ENCODE measurements at places on chromosomes 3 and 15. TPM values are rescaled to one million over a fixed set of nuclear protein-coding genes. Genes with fewer than 3 reads are reported as not detected.

The LCTL gene
- total RNA-seq, result not detected

The CPNE9 gene
- not detected for total RNA-seq

The FBXO40 gene
- not detected for total RNA-seq

The EHHADH gene
- total RNA-seq, result 6.0 TPM

The UQCC5 gene
- total RNA-seq, result 7.2 TPM

The RAB5A gene
- 39.5 TPM for total RNA-seq

The IGF2BP2 gene
- total RNA-seq, result 116 TPM

The ZPLD1 gene
- total RNA-seq, result 0.72 TPM

The DTX3L gene
- total RNA-seq, result 8.5 TPM

The VPS8 gene
- total RNA-seq, result 19.8 TPM

The INKA1 gene
- total RNA-seq, result 26.6 TPM

The RETNLB gene
- not detected for total RNA-seq

The CEP152 gene
- 5.0 TPM for total RNA-seq

The ROBO1 gene
- 16.6 TPM for total RNA-seq

The CAMK2N2 gene
- total RNA-seq, result 1.4 TPM

The LRRC34 gene
- 2.3 TPM for total RNA-seq

The CD96 gene
- total RNA-seq, result 0.08 TPM

The SLC24A5 gene
- total RNA-seq, result not detected

The CMTM7 gene
- total RNA-seq, result 49.7 TPM

The GPR87 gene
- total RNA-seq, result 61.2 TPM

The NPHP3 gene
- 11.4 TPM for total RNA-seq

The SLC9C1 gene
- total RNA-seq, result not detected

The STX19 gene
- total RNA-seq, result not detected

The SPSB4 gene
- 0.04 TPM for total RNA-seq

The LDHAL6B gene
- not detected for total RNA-seq

The TOMM70 gene
- total RNA-seq, result 37.6 TPM

The NFKBIZ gene
- total RNA-seq, result 13.2 TPM

The GOLGA8S gene
- not detected for total RNA-seq

The DUOX1 gene
- 14.2 TPM for total RNA-seq

The ACVR2B gene
- 1.1 TPM for total RNA-seq

The CDV3 gene
- total RNA-seq, result 137 TPM

The FEZF2 gene
- total RNA-seq, result not detected

The NANOGP8 gene
- total RNA-seq, result not detected

The GPR62 gene
- not detected for total RNA-seq

The FSTL1 gene
- 102 TPM for total RNA-seq

The MKRN2OS gene
- 1.1 TPM for total RNA-seq

The CLDN16 gene
- not detected for total RNA-seq

The CYP19A1 gene
- not detected for total RNA-seq

The SNRPA1 gene
- 101 TPM for total RNA-seq

The STRIT1 gene
- not detected for total RNA-seq

The LOXL1 gene
- 12.8 TPM for total RNA-seq

The IL20RB gene
- 175 TPM for total RNA-seq

The ASB14 gene
- not detected for total RNA-seq

The ALDH1L1 gene
- total RNA-seq, result 0.08 TPM

The TMEM207 gene
- not detected for total RNA-seq

The NME9 gene
- not detected for total RNA-seq

The COLQ gene
- 0.16 TPM for total RNA-seq

The TMEM108 gene
- total RNA-seq, result not detected

The C3orf22 gene
- total RNA-seq, result not detected

The C3orf49 gene
- total RNA-seq, result not detected

The LINGO1 gene
- total RNA-seq, result not detected

The DNAH1 gene
- 0.27 TPM for total RNA-seq

The GOLGA8O gene
- 0.61 TPM for total RNA-seq

The SNX22 gene
- not detected for total RNA-seq

The OXTR gene
- 0.61 TPM for total RNA-seq

All from hair follicular keratinocyte (primary cell).